Stimulated activated CD4-positive, alpha-beta T cell treated with anti-CD3 and anti-CD28 coated beads, TNF-alpha, amount 100 ng/mL, for 24 hours (primary cell): ENCODE measurements at places on chromosomes 3 and 15.

- DNase-seq = no peak
These were observed 4.6 kb upstream of the PRICKLE2 start for GRCh38 chr3:64229903-64230302.

DNA sequence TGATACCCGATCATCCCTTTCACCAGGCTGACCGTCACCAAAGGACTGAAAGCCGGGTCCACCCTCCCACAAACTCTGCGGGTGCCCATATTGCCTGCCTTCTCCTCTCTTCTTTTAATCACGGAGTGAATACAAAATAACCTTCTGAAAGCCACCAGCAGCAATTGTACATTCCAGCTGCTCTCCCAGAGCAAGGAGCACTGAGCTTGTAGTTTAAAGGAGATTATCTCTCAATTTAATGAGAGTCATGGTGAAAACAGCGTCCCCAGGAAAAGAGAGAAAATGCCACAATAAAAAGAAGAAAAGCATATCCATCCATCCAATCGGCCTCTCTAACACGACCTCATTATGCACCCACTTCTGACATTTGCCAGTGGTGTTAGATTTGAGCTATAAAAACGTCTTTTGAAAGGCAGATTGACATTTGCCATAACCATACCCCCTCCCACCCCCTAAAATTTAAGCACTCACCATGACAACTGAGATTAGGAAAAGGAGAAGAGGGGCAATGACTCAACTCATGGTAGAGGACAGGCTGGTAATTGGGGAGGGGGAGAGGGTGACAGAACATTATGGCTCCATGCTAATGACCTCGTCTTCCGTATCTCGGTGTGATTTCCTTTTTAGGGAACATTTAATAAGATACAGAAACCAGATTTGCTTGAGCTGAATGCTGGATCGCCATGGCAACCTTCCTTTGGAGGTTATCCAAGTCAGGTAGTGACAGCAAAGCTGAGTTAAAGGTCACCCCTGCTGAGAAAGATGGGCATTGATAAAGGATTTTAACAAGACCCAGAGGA, 106.2 kb downstream of the ST8SIA2 start:
- no peak for DNase-seq

- no peak for DNase-seq
These were observed 14.6 kb upstream of the RPS17 start for GRCh38 chr15:82554849-82555248.

GRCh38 chr3:66425576-66426114, 75.2 kb downstream of the LRIG1 start:
- no peak for DNase-seq

DNA sequence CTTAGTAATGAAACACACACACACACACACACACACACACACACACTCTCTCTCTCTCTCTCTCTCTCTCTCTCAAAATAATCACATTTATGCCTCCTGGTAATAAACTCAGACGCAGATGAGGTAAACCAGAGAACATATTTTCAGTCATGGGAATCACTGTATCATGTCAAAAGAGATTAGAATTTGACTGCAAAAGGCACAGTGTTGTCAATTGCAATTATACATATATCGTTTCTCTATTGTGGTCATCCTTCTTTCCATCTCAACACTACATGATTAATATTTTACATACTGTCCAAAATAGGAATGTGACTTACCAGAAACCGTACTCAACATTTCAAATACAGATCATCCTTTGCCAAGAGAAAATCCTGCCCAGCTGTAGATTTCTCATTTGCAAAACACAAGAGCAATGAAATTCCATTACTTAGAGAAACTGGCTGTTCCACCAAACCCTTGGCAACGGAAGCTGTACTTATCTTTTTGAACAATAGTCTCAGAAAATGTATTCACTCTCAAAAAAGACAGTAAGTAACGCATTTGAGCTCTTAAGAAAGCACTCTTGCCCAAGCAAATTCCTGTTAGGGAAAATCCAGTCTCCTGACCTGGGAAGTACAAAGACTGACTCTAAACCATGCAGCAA, 24.3 kb downstream of the PDZRN3 start:
- DNase-seq = no peak

- DNase-seq = no peak
These were observed 3.8 kb downstream of the RBP2 start for GRCh38 chr3:139472380-139473010.

DNA sequence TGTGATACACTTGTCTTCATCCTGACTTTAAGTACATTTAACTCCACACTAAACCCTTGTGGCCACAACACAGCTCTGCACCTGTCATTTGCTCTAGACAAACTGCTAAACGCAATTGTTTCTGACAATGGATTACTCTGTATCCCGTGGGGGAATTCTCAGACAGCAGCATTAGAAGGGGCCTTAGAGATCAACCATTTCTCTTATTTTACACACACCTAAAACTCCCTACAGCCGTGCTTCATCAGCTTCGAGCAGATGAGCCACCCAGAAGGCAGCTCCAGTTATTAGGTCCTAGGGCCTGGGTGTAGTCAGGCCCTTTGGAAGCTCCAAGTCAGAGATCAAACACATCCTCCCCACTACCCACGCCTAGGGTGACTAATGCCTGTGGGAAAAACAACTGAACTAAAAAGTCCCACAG, 1.3 kb upstream of the IL12A start:
- DNase-seq = no peak

DNA sequence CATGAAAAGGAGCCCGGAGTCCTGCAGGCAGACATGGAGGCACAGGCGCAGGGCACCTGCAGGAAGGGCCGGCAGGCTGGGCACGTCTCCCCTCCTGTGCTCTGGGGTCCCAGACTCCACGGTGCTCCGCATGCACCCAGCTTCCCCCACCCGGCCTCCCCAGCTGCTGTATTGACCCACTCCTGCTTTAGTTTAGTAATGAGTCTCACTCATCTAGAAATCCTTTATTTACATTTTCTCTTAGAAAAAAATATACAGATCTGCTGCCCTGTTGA, 8.5 kb downstream of the MESP2 start:
- DNase-seq = no peak
